ENCODE measurements at places on chromosomes 7 and 10.

DNA sequence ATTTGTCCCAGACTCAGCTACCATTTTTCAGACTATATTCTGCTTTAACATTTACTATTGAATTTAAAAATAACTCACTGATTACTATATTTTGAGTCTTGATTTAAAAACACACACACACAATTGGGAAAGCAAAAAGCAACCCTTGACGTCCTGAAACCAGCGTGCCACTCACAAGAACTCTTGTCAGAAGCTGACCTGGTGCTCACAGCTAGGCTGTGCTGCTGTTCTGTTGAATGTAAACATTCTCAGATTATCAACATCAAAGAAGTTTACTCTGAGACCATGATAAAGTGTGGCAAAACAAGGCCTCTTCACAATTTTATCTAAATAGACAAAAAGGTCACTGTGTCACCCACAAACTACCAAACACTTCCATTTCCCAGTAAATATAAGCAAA, 62.6 kb upstream of the CACNA2D1 start:
- no peak for DNase-seq

- DNase-seq = peak; percentile 58
Observed at GRCh38 chr7:157150882-157151281, 12.2 kb downstream of the UBE3C start.

DNA sequence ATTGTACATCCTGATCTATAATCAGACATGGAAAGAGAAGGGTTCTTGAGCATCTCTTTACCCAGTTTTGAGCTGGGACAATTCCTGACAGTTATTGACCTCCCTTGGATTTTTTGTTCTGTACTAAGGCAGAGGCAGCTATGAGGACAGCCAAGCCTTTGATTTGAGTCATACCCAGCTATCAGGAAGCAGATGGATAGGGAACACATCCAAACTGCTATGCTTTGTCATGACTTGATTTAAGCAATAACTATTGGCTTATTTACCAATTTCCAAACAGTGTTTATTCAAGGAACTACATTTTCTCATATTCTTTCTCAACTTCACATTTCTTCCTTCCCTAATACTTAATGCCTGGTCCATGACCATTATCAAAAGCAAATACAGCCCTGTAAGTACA, 396.4 kb upstream of the STEAP1 start:
- no peak for DNase-seq

DNA sequence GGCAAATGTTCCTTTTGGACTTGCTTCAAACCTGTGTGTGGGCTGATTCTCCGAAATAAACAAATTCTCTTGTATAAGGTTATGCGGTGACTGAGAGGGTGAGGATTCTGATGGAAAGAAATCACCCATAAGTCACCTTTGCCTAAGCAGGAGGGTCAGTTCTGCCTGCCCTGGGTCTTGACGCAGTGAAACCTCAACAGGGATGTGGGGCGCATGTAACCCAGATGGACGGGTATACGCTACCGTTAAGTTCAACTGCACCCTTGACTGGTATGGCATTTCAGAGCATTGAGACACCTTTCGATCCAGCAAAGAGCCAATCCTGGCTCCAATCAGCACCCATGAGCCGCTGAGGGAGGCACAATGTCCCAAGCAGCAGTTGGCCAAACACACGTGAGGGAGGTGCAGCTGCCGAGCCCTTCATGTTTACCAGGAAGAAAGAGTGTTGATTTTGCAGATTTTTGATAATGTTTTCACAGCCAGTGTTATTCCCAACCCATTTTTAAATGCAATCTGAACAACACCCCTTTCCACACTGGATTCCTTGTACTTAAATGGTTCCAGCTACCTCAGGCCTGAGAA, 48.1 kb downstream of the SORBS1 start:
- DNase-seq = no peak

- no peak for DNase-seq
Observed at GRCh38 chr10:95499482-95499989, 61.6 kb downstream of the SORBS1 start.

- no peak for DNase-seq
Observed at GRCh38 chr10:12656518-12657142, 307.3 kb downstream of the CAMK1D start.

DNA sequence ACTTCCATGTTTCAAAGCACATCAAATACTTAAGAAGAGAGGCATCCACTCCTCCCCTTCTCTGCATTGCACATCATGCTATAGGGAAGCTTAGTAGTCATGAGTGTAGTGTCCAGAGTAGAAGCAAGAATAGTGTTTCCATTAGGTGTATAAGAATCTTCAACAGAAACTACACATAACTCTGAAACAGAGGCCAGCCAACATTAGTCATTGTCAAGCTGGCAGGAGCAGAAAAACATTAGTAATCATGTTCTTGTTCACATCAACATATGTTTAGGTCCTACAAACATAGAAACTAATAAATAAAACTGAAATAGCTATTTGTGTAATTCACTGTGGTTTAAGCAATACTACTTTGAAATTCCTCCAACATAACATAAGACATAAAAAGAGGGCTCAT, 370.2 kb downstream of the PPP1R3A start:
- no peak for DNase-seq

DNA sequence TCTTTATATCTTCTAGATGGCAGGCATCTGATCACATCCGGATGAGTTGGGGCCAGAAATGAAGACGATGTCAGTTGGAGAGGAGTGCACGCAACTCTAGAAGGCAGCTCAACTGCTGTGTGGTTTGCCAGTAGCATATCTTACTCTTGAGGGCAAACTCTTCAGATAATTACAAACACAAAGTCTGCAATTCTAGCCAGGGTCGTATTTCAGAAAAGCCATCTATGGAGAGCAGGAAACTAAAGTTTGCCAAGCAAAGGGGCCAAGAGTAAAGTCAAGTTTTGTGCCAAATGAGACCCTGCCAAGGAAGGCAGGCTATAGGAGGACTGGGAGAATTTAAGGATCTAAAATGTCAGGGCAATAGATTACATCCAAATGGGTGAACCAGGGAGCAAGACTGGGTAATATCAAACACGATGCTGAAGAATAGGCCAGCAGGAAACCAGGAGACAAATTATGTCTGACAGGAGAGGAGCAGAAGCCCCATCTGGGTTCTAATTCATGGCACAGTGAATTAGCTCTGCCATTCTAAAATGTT, 312.5 kb upstream of the SEMA3C start:
- peak; percentile 73 for DNase-seq

- DNase-seq = peak; percentile 40
Observed at GRCh38 chr10:63120554-63120953, 12.6 kb upstream of the NRBF2 start.

DNA sequence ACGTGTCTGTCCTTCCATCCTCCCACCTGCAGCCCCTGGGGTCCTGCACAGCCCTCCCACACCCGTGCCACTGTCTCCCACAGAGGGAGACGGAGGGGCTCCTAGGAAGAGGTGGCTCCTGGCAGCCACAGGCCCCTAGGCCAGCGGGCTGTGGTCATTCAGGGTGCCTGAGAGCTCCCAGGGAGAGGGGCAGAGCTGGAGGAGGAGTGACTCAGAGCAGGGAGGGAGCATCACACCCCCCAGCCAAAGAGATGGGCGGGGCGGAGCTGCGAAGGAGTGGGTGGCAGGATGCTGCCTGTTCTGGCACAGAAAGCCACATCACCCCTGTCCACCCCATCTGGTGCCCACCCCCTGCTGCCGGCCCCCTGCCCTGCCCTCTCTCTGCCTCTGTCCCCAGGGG, 50.5 kb downstream of the STK32C start:
- DNase-seq = no peak

- DNase-seq = no peak
Observed at GRCh38 chr7:29469976-29470557, 93.6 kb upstream of the PRR15 start.

- no peak for DNase-seq
Observed at GRCh38 chr7:264541-265191, 25.3 kb upstream of the FOXL3 start.

DNA sequence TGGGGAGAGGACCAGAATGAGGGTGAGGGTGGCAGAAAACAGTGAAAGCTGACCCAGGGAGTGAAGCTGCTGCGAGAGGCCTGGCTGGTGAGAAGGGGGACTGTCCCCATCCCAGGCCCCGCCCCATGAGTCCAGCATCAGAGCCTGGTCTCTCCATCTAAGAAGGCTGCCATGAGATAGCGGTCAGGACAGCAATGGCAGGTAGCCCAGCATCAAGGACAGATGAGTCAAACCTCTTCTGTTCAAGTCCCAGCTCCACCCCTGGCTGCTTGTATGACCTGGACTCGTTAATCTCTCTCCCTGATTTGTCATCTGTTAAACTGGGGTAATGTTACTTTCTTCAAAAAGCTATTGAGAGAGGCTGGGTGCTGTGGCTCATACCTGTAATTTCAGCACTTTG, 22.2 kb downstream of the GPNMB start:
- no peak for DNase-seq

DNA sequence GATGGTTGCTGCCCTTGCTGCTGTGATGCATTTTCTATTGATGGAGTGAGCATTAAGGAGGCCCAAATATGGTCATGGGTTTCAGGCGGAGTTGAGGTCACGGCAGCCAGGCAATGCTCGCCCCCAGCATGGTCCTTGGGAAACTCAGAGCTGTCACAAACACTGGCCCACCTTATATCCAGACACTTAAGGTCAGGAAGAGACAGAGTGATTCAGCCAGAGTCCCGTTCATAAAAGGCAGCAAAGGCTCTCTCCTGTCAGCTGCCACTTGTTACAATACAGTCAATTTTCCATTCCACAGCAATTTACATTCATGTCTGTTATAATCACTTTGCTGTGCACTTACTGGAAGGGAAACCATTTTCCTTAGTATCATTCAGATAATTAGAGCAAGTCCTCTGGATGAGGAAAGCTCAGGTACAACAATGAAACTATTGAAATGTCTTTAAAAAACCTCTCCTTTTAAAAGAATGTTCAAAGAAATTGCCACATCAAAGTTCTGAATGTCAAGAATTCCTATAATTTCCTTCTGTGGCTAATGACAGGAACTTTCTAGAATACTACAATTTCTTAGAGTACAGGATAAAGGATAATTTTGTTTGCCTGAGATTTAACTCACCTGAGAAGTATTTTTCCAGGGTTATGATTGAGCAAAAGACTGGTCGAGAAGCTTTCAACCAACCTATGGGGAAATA, 14.8 kb upstream of the ANKRD1 start:
- no peak for DNase-seq

DNA sequence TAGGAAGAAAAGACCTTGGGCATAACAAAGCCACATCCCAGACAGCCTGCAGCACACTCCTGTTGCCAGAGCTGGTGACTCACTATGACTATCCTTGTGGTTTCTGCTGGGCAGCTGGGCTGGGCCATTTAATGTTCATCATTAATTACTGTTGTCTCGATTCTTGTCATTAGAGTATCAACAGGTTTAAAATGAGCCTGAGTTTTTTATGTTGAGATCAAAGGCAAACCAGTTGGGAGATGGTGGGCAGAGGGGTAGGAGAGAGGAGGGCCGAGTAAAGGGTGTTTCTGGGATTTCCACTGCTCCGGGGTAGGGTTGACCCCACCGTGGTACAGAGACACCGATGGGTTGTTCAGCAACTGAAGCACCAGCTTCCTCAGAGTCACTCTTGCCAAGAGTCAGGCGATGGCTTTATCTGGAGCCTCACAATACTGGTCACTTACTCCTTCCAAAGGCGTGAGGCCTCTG, 128.7 kb upstream of the LYZL1 start:
- no peak for DNase-seq

DNA sequence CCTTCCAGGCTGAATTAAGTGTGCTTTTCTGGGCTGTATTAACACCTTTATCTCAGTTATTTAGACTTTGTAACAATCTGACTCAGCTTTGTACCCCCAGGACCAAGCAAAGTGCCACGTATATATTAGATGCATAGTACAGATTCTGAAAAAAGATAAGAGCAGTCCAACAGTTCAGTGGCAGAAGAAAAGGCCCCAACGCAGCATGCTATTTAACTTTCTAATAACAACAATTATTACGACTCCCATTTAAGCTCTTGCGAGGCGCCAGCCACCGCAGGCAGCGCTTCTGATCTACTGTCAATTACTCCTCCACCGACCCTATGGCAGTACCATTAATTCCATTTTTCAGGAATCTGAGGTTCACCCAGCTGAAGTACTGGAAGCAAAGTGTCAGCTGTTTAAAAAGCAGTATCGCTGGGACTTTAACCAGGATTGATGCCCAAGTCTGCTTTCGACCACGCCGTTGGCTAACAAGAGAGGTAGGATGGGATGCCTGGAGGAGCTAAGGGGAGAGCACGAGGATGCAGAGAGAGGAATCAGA, 638 bp downstream of the LIPA start:
- no peak for DNase-seq

- no peak for DNase-seq
Observed at GRCh38 chr7:74400420-74401136, 53.1 kb upstream of the GTF2IRD1 start.

DNA sequence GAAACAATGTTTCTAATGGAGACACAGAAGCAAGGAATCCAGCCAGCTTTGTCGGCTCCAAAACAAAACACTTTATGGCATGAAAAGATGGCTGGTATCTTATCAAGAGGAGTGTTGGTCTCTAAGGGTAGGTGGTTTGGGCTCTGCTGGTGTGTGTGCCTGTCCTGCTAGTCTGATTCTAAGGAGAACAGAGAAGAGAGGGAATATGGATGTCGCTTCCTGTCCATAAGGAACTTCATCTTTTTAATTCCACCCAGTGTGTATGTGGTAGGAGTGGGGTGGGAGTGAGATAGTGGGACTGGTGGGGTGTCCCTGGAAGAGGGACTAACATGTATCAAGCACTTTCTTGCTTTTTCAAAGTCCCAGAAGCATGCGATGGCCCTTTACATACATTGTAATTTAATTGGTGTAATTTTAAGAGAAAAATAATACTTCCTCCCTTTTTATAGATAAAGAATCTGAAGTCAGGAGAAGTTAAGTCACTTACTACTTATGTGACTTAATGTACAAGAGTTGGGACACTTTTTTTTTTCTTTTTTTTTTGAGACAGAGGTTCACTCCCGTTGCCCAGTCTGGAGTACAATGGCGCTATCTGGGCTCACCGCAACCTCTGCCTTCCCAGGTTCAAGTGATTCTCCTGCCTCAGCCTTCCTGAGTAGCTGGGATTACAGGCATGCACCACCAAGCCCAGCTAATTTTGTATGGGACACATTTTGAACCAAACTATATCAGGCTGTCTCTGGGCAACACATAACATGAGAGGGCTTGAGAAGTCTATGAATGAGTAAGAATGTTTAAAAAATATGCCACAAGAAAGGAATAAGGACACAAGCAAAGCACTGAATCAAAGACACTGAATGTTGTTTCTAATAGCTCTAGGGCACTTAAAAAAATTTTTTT, 18.8 kb downstream of the NT5C3A start:
- no peak for DNase-seq

DNA sequence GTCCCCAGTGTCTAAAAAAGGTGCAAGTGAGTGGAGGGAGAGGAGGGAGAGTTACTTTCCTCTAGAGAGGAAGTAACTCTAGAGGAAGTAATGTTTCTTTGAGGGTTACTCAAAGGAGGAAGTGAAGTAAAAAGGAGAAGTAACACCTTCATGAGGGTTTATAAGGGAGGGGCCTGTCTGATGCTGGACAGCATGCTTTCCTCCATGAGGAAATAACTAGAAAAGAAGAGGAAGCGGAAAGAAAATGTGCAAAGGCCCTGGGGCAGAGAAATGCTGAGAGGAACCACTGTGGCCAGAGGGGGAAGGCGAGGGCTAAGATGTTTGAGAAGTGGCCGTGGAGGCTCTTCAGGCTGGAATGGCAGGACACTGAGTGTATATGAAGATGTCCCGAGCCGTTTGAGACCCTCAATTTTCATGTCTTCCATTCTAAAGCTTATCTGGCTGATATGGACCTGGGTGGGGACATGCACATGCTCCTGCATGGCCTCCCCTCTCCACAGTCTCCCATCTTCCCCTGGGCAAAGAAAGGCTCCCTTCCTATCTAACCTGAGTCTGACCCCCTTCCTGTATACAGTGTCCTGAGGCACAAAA, 3.4 kb upstream of the SLC18A2 start:
- no peak for DNase-seq

GRCh38 chr10:103695584-103696005, 159.8 kb downstream of the SH3PXD2A start:
- DNase-seq = no peak
